ENCODE measurements at places on chromosomes 13 and 19. TPM values are rescaled to one million over a fixed set of nuclear protein-coding genes. Genes with fewer than 3 reads are reported as not detected.

Gene RNF113B
- not detected for total RNA-seq

Gene SERPINE3
- 0.05 TPM for total RNA-seq

Gene PGLYRP2
- 0.71 TPM for total RNA-seq

Gene KLHL1
- total RNA-seq = 0.05 TPM

Gene GIPR
- total RNA-seq = 0.14 TPM

- DNase-seq = no peak
Observed at GRCh38 chr13:73618275-73618865, 515.8 kb downstream of the KLF12 start.

GRCh38 chr13:93881411-93881810, 598.1 kb downstream of the DCT start:
- no peak for DNase-seq

DNA sequence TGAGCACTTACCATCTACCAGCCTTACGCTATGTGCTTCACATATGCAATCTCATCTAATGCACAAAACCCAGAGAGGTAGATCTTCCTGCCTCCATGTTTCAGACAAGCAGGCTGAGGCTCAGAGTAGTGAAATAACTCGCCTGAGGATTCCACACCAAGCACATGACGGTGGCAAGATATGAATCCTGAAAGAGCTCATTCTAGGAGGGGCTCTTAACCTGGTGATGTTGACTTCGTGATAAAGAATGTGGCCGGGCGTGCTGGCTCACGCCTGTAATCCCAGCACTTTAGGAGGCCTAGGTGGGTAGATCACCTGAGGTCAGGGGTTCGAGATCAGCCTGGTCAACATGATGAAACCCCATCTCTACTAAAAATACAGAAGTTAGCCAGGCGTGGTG, 5.0 kb downstream of the NOVA2 start:
- no peak for DNase-seq

DNA sequence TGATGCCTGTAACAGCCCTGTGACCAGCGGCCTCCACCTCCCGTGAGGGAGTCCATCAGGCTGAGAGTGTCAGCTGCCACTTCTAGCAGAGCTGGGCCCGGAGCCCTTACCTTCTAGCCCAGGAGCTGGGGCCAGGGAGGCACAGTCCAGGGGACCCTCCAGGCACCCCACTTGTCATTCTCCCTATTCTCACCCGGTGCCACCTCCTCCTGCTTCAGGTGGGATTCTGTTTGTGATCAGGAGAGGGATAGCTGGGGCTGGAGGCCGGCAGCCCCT, 4.1 kb downstream of the RASA3 start:
- DNase-seq = no peak

GRCh38 chr13:24279327-24280110, 29.9 kb upstream of the C1QTNF9 start:
- DNase-seq = no peak

- no peak for DNase-seq
Observed at GRCh38 chr19:7440188-7440975, 48.5 kb downstream of the PEX11G start.

DNA sequence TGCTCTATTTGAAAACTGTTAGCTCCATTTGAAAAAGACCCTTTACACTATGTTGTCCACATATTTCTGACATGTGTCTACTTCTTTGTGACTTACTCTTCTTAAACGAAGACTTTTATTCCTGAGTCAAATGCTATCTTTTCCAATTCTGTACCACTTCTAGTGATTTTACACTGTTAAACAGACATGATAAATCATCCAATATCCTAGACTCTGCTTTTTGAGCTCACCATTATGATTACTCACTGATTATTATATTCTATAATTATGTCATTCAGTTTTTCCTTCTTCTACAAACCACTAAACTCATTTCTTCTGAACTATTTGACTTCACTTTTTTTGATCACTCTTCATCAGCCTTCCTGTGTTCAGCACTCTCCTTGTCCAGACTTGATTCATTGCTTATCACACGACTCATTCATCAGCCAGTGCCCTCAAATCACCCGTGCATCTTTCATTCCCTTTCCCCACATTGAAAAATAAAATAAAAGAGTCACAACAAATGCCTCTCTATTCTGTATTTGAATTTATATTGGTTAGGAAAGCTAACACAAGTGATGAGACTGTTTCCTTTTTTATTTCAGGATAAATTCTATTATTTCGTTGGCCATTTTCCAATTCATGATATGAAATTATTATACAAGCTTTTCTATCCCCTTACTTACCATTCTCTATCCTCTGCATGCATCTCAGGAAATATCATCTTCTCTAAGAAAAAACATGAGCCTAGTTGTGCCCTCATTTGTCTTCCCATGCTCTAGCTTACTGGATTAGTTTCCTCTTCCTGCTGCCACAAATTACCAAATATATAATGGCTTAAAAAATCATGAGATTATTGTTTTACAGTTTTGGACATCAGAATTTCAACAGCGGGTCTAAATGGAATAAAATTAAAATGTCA, 1482.1 kb upstream of the MIR17HG start:
- DNase-seq = no peak

GRCh38 chr13:79171141-79172061, 234.7 kb downstream of the RBM26 start:
- no peak for DNase-seq

- DNase-seq = no peak
Observed at GRCh38 chr13:79673310-79673992, 192.5 kb downstream of the NDFIP2 start.

DNA sequence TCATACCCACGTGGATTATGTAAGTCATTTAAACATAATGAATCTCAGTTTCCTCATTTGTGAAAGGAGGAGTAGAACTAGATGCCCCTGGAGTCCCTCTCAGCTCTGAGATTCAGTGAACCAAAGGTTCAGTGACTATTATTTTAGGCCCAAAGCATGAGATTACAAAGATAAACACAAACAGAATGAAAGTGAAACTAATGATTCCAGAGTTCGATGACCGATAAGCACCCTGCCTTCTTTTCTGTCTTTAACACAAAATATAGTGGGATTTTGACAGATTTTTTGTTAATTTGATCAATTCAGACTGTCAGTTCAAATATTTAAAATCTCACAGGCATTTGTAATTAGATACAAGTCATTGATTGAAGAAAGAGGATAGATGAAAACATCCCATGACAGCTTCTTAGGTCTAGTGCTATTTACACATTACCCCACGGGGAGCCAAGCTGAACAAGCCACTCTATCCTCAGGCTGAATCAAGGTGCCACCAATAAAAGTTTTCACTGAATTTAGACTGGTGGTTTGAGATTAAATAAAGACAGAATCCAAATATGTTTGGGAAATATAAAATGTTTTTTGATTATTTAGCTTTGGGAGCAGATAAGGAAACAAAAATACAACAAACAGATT, 64.6 kb upstream of the RAP2A start:
- peak; percentile 22 for DNase-seq

GRCh38 chr19:50206191-50206590, 2.8 kb downstream of the MYH14 start:
- no peak for DNase-seq

DNA sequence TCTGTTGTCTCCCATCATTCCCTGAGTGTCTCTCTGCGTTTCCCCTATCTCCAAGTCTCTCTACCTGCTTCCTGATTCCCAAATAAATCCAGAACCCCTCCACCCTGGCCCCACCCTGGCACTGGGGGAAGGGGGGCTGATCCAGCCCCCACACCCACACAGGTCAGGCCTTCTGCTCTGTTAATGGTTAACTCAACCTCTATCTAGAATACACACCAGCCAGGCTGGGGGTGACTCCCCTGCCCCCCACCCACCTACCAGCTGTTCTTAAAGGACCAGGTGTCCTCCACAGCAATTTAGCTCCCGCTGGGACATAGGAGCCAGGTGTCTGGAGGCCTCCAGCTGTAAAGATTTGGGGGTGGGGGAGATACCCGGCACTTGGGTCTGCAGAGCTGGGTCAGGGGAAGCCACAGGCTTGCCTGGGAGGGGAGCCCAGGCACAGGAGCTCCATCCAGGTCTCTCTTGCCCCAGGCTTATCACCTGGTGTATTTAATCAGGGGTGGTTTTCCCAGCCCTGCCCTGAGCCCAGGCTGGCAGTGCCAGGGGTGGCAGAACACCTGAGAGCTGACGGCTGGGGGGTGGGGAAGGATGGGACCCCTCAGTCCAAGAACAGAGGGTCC, 3.9 kb downstream of the IRF2BP1 start:
- DNase-seq = no peak

DNA sequence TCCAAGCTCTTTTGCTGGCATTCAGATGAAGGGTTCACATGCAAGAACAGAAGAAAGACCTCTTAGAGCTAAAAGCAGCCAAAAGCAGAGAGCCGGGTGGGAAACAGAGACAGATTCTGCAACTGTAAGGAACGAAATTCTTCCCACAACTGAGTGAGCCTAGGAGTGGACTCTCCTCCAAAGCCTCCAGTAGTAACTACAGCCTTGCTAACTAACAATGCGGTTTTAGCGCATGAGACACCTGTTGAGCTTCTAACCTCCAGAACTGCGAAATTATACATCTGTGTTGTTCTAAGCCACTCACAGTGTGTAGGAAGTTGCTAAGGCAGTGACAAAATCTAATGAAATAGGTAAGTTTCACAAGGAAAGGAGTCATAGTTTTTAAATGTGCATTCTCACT, 98.1 kb upstream of the SLITRK1 start:
- DNase-seq = no peak
